Chondrocyte (in vitro differentiated cells): ENCODE measurements at places on chromosomes 6 and 20. TPM values are rescaled to one million over a fixed set of nuclear protein-coding genes. Genes with fewer than 3 reads are reported as not detected.

Gene PDRG1
- total RNA-seq: 8.9 to 19.0 TPM (median 15.2 TPM) in 3 replicates

Gene RAMACL
- total RNA-seq: 1.7 to 4.8 TPM (median 2.4 TPM) in 3 replicates

Gene IL20RA
- 0.22 TPM in 1 of 3 replicates, not detected in the others for total RNA-seq

Gene SLC24A3
- 0.10 TPM in 2 of 3 replicates, not detected in the other for total RNA-seq

Gene C6orf132
- 0.75 to 5.8 TPM (median 5.2 TPM) in 3 replicates for total RNA-seq

Gene C6orf52
- total RNA-seq: 0.82 to 0.97 TPM in 2 of 3 replicates, not detected in the other

Gene ZC2HC1B
- 0.46 TPM in 1 of 3 replicates, not detected in the others for total RNA-seq
